ENCODE measurements at places on chromosomes 7 and 10.

GRCh38 chr7:47303014-47303694 is 278.8 kb downstream of the TNS3 start:
- DNase-seq = no peak

DNA sequence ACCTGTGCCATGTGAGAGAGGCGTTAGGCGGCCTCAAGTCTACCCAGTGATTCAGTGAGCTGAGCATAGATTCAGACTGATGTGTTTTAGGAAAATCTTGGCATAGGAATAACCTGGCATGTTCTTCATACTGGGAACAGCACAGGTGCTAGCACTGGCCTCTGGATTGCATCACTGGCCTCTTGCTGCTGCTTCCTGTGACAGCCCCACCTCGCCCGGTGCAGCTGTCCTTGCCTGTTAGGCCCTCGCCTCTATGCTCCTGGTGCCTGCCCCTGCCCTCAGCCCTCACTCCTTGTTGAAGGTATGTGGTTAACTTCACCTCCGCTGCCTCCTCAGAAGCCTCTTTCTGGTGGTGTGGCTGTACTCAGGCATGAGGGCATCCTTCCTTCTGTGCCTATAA is 46.2 kb downstream of the BLNK start:
- no peak for DNase-seq

- no peak for DNase-seq
Measured at GRCh38 chr10:89535171-89536012, at the start of gene SLC16A12. Gene SLC16A12, minus strand, starts transcription at chr10:89535594. Its CDS starts 73,016 bp downstream, at chr10:89462578.

DNA sequence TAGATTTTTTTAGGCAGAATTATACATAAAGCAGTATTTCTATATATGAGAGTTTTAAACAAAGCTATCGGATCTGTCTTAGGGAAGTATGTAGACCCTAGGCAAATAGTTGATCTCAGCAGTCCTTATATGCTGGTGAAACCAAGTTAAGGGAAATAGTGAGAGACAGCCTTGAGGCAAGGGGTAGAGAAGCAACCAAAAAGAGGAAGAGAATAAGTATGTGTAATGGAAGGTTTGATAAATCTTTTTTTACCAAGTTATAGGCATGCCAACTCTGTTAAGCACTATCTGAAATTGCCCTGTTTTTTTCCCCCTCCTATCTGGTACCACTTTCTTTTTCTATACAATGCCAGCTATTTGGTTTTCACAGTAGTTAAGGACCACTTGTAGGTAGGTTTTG is 19.9 kb downstream of the SPAG6 start:
- DNase-seq = no peak

GRCh38 chr7:105199386-105199785 is 185.4 kb downstream of the KMT2E start:
- no peak for DNase-seq

DNA sequence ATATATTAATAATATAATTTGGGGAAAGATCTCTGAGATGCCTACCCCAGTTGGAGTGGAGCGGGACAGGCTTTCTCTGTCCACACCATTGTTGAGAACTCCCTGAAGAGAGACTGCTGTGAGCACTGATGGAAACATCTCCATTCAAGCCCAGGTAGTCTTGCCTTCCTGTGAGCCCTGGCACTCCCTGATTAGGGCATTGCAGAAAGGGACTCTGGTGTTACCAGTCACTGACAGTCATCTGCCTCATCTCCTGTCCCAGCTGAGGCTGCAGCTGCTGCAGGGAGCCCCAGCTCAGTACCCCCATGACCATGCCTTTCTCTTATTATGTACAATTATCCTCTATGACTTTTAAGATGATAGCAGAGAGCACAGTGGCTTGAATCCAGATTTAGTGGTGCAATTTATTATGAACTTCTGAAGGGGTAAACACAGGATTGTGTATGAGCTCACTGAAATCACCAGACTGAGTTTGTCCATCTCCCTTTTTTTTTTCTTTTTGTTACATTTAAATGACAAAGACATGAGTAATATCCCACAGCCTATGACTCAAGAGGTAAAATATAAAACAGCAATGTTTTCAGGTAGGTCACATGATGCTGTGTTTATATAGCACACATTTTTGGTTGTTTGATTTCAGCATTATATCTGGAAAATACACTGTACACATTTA is 236.9 kb downstream of the SLC25A13 start:
- peak; percentile 64 for DNase-seq
